ENCODE measurements at places on chromosomes 7 and 10.

DNA sequence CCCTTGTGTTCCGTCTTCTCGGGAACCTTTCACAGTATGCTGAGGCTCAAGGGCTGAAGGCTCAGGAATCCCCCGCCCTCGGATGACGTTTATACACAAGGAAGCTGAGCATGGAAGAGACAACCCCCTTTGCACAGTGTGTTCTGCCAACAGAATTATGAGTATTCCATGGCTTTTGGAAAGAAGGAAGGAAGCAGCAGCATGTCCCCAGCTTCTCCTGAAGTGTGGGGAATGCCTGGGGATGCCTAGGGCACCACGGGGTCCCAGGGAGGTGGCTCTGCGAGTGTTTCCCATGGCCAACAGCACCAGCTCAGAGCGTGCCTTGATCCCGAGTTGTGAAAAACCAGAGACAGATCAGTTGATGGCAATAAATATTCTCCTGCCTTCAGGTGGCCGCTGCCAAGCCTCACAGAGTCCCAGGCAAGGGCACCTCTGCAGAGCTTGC is 88.8 kb upstream of the DDC start:
- no peak for DNase-seq

GRCh38 chr7:75734586-75735458 is 3.9 kb downstream of the HIP1 start:
- DNase-seq: no peak

- no peak for DNase-seq
Measured at GRCh38 chr7:81926154-81926553, 156.3 kb upstream of the HGF start.

- DNase-seq: no peak
Measured at GRCh38 chr10:71396084-71396710, 523 bp upstream of the CDH23 start.

- DNase-seq: no peak
Measured at GRCh38 chr10:60349426-60349825, 40.2 kb downstream of the ANK3 start.

- no peak for DNase-seq
Measured at GRCh38 chr7:136868496-136869000, at the start of gene CHRM2. CHRM2 (plus strand) TSS chr7:136868652; CDS start chr7:137014866, 146,214 bp downstream.

DNA sequence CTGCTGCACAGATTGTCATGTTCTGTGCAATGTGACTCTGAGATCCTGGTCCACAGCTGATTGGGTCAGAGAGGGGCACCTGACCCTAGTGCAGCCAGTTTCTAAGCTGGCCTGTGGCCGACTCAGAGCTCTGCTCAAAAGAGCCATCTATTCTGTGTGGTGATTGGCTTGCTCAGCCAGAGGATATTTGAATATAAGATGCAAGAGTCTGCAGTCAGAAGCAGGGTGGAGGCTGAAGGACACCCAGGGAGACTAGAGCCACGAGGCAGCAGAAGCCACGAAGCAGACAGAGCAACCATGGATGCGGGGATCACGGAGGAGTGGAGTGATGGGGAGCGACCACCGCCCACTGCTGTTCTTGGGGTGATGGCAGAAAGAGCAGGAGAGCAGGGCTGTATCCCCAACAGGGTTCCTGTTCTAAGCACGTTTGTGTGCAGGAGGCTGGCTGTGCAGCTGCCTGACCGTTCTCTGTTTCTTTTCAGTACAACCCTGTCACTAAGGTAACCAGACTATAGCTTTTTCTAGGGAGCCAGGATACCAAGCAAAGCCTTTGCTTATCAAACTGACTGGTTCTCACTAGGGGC is 19.5 kb upstream of the RHEB start:
- no peak for DNase-seq

DNA sequence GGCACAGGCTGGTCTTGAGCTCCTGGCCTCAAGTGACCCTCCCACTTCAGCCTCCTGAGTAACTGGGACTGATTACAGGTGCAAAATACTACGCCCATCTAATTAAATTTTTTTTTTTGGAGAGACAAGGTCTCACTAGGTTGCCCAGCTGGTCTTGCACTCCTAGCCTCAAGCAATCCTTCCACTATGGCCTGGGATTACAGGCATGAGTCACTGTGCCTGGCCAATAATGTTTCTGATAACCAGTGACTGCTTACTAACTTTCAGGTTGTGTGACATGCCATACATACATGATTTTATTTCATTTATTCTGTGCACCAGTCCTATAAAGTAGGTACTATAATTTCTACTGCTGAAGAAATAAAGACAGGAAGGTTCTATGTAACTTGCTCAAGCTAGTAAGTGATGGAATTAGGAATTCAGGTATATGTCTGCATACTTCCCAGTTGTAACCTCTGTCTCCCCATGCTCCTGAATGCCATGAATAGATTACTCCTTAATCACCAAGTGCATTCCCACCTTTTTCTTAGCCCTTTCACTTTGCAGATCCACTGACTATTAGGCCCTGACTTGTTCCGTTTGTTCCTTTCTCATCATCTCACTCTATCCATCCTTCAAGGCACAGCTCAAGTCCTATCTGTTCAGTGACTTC is 28.1 kb downstream of the MCU start:
- no peak for DNase-seq

- DNase-seq: peak; percentile 41
Measured at GRCh38 chr10:84375011-84375410, 46.6 kb downstream of the CCSER2 start.

GRCh38 chr10:5679037-5679435 is 5.6 kb upstream of the TASOR2 start:
- DNase-seq: no peak

- DNase-seq: no peak
Measured at GRCh38 chr10:77944519-77944918, 18.0 kb upstream of the DLG5 start.

GRCh38 chr7:2968616-2969397 is 74.9 kb downstream of the CARD11 start:
- no peak for DNase-seq

- no peak for DNase-seq
Measured at GRCh38 chr7:37337522-37337921, 111.1 kb downstream of the ELMO1 start.

GRCh38 chr7:91940171-91940570 is 491 bp upstream of the AKAP9 start:
- peak; percentile 12 for DNase-seq

All from stimulated activated CD4-positive, alpha-beta T cell treated with anti-CD3 and anti-CD28 coated beads, Interleukin-1b, Interleukin-23, amount 100 ng/mL, for 4 hours (primary cell).